ENCODE measurements at places on chromosomes 11 and 22.
A peak's percentile ranks its signal among the peaks of the same experiment; 100 is the strongest.

DNA sequence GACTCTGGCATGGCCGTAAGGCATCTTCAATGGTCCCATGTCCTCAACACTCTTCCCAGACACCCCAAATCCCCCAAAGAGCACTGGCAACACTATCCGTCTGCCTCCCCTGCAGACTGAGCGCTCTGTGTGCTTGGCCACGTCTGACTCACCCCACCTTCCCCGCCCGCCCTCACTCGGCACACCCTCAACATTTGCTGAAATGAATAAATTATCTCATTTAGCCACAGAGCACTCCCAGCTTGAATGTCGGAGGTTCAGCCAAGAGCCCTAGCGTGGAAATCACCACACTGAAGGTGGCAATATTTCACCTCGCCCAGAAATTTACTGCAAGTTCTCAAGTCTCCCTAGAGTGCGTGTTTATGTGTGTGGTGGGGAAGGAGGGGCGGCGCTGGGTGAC, 46.6 kb upstream of the TCF20 start:
- no peak for DNase-seq

DNA sequence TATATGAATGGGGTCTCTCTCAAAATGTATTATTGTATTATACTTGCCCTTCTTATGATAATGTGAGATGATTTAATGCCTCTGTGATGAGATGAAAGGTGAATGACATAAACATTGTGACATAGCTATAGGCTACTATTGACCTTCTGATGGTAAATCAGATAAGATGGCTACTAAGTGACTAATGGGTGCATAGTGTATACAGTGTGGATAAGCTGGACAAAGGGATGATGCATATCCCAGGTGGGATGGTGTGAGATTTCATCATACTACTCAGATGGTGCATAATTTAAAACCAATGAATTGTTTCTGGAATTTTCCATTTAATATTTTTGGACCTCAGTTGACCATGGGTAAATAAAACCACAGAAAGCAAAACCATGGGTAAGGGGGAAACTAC, 243.5 kb downstream of the SBF2 start:
- no peak for DNase-seq

GRCh38 chr22:44898236-44898635, 111.6 kb downstream of the PHF21B start:
- no peak for DNase-seq

- no peak for DNase-seq
Observed at GRCh38 chr11:68982134-68982533, 1.3 kb upstream of the MRGPRD start.

DNA sequence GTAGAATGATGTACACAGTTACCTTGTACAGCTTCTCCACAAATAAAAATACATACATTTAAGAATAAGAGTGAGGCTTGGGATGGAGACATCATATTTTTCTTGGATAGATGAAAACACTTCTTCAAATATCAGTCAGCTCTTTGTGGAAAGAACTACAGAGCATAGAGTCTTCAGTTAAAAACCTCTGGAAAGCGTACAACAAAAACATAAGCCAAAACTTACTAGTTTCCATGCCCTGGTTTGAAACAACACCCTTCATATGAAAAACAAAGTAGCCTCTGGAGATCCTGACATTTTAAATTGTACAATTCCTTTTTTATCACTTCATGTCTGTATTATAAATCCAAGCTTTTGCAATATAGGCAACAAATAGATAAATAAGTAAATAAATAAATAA, 7.0 kb upstream of the CEP126 start:
- no peak for DNase-seq

GRCh38 chr11:112012874-112013273, 12.3 kb upstream of the DLAT start:
- DNase-seq, result no peak

GRCh38 chr22:33569018-33569417, 351.3 kb downstream of the LARGE1 start:
- DNase-seq, result no peak

DNA sequence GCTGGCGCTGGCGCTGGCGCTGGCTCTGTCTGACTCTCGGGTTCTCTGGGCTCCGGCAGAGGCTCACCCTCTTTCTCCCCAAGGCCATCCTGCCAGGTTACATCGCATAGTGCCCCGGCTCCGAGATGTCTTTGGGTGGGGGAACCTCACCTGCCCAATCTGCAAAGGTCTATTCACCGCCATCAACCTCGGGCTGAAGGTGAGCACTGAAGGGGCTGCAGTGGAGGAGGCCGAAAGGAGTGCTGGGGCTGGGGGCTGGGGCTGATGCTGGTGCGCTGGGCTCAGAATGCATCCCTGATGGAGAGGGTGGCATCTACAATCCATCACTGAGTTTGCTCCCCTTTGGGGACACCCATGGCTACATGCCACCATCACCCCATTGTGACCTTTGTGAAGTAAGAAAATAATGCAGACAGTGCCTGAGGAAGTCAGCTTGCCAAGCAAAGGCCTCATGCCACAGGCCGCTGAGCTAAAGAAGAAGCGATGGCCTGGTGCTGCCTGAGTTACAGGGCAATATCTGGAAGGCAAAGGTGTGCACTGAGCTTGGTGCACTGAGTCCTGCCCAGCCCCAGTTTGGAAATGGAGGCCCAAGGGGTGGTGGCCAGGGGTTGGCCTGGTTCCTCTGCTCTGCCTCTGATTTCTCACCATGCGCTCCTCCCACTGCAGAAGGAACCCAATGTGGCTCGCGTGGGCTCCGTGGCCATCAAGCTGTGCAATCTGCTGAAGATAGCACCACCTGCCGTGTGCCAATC, 620 bp downstream of the SMPD1 start:
- DNase-seq, result peak; percentile 62

DNA sequence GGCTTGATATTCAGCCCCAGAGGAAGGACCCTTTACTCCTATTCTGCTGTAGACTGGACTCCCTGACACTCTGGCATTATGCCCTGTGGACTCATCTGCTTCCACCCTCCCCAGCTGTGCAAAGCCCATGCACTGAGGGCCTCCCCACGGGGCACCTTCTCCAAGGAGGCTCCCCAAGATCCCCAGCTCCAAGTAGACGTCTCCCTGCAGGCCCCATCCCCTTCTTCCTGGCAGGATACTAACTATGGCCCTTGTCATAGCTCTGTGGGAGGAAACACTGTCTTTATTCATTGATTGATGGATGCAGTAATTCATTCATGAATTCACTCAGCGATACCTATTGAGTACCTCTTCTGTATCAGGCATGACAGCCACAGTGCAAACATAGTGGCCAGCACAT, 15.3 kb upstream of the APOL6 start:
- no peak for DNase-seq

- no peak for DNase-seq
Observed at GRCh38 chr11:92396133-92396532, 171.5 kb downstream of the FAT3 start.

DNA sequence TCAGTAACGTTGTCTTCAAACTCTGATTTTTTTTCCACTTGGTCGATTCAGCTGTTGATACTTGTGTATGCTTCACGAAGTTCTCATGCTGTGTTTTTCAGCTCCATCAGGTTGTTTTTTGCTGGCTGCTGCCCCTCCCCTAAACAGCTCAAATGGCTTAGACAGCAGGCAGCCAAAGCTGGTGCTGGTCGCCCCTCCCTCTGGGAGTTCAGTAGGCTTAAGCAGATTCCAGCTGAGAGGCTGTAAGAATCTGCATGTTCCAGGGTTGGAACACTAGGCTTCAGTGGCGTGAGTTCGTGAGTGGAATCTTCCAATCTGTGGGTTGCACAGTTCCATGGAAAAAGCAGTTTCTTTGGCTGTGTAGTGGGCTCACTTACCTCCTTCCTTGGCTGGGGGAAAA, 10.3 kb upstream of the FIBIN start:
- DNase-seq, result no peak

GRCh38 chr11:74784234-74784633, 35.6 kb downstream of the RNF169 start:
- DNase-seq, result no peak

DNA sequence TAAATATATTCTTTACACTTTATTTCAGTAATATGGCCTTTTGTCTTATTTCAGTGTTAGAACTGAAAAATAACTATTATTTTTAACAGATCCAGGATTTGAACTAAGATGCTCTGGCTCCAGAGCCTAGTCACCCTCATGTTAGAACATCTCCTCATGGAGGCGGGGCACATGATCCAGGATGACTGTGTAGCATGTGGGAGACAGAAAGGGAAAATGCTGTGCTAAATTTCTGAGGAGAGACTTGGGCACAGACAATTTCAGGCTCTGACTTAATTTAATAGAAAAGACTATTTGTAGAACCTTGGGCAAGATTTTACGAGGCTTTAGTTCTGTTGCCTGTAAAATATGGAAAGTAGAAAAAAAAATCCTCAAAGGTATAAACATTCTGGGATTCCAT, 24.1 kb downstream of the CTSC start:
- no peak for DNase-seq

DNA sequence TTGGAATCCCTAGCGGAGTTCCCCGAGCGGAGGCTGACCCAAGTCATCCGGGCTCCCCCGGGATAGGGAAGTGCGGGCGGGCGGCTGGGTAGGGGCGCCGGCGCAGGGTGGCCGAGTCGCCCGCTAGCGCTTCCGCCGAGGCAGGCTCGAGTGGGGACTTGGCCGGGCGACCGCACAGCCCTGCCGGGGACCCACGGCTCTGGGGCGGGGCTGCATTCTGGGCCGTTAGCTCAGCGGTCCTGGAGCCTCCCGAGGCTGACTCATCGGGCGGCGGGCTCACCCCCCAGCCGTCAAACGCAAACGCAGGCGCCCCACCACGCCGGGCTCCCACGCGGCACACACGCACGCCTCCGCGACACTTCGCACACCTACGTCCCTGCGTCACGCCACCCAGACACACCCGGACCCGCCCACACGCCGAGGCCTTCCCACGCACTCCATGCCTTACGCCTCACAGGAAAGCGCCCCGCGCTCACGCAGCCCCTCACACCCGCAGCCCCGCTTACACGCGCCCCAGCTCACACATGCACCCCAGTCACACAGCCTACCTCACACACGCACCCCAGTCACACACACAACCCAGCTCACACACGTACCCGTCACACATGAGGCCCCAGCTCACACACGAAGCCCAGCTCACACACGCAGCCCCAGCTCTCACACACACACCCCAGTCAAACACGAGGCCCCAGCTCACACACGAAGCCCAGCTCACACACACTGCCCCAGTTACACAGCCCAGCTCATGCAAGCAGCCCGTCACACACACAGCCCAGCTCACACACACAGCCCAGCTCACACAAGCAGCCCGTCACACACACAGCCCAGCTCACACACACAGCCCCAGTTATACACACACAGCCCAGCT, 1.2 kb downstream of the PHLDB1 start:
- DNase-seq, result peak; percentile 90

DNA sequence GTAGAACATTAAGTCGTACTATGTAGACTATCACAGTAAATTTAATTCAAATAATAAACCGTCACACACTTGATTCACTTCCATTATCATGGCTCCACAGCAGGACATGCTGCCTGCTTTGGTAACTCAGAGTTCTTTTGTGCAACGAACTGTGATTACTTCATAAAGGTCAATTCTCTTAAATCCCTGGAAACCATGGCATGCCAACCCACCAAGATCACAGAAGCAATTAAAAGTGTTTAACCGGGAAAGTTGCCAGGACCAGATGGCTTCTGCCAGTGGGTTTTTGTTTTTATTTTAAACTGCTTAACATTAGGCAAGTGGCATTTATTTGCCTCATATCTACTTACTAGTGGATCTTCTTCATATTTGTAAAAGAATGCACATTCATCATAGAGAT, 1162.1 kb downstream of the DLG2 start:
- DNase-seq, result no peak

GRCh38 chr11:19275496-19275895, 34.8 kb upstream of the E2F8 start:
- DNase-seq, result no peak

DNA sequence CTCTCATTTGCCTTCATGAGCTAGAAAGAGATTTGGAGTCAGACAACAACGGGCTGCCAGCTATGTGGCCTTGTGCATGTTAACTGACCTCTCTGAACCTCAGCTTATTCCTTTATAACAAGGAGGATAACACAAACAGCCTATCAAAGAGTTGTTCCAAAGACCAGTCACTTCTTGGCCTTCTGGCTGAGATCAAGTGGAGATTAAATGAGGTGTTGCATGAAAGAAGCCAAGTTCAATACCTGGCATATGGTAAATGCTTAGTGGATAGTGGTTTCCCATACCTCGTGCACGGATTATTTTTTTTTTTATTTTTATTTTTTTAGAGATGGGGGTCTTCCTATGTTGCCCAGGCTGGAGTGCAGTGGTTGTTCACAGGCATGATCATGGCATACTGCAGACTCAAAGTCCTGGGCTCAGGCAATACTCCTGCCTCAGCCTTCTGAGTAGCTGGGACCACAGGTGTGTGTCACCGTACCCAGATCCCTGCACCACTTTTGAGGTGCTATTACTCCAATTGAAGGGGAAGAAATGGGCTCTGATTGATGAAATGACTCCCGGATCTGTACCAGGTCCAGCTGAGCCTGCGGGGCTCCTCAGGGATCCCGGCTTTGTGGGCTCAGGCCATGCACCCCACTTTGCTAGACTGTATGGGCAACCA, 4.9 kb downstream of the LGALS1 start:
- DNase-seq, result no peak

DNA sequence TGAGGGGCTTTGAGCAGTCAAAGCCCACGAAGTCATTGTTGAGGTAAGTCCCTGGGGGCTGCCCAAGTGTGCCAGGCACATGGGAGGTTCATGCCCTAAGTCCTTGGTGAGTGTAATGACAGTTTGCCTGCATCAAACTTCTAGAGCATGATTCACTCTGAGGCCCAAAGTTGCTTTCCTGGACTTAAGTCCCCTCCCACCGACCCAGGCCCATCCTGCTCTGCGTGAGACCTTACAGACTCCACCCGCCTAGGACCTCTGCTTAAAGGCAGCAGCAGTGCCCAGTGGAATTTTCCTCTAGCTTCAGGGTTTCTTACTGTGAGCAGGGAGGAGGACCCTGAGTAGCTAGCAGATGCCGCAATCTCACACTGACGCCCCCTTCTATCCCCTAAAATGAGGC, 5.7 kb upstream of the PVALB start:
- no peak for DNase-seq
